Naive thymus-derived CD8-positive, alpha-beta T cell (primary cell): ENCODE measurements at places on chromosomes 16 and 17.

DNA sequence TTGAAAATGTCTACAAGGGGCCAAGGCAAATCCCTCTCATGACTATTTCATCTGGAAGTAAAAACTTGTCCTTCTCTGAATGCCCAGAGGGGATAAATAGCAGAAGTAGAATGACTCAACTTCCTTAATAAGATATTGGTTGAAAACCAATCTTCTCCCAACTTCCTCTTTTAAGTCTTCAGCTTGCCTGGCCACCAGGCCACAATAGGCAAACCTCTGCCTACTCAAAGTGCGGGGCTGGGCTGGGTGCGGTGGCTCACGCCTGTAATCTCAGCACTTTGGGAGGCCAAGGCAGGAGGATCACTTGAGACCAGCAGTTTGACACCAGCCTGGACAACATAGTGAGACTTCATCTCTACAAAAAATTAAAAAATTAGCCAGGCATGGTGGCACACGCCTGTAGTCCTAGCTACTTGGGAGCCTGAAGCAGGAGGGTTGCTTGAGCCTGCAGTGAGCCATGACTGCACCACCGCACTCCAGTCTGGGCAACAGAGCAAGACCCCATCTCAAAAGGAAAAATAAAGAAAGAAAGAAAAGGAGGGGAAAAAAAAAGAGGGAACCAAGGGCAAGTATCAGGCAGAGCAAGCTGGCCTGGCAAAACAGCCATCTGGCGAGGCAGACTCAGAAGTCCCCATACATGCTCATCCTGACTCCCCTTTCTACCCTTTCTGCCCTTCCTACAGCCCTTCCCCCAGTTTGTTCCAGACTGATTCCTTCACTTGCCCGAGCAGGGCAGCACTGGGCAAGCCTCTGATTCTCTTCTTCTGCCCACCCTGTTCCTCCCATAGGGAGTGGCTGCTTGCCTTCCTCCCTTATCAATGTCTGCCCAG, 20.6 kb downstream of the MAP3K14 start:
- DNase-seq = no peak

DNA sequence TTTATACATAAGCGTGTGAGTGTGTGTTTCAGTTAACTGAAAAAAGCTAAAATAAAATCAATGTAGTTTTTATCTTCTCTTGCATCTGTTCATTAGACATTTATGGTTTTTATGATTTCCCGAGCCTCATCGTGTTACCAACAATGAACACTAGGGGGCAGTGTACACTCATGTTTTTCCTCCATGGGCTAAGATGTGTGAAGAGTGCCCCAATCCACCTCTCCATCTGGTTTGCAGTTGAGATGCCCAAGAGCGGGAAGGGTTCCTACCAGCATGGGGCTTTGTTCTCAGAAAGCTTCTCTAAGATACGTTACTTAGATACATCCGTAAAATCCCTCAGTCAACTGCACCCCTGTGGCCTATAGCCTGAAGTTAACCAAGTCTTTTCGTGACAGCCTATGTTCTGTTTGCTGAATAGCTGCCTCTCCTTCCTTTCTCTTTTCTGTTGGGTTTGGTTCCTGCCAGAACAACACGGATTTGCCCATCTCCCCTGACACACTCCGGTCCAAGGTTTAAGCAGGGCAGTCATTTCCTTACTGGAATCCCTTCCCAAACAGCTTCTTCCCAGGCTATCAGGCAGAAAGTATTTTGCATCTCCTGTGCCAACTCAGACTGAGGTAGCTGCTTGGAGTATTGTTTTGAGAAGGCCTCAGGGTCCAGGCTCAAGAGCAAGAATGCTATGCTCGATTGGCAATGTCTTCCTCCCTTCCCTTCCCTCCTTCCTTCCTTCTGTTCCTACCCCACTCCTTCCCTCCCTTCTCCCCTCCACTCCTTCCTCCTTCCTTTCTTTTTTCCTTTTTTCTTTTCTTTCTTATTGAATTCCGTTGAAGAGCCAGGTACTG, 12.9 kb upstream of the ELAC2 start:
- DNase-seq = peak; percentile 28

DNA sequence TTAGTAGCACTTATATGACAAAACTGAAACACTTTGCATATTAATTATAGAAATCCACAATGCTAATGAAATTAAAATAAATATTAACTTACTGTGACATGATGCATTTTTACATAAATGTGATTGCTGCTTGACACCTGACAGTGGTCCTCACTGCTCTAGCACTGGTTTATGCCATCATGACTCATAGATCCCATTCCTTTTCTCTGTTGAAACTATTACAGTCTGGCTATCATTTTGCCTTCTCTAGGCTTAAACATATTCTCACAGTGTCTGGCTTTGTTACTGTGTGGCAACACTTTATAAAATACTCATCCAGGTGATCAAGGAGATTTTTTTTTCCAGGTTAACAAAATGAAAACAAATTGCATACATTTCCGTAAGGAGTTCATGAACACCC, 108.0 kb downstream of the MRTFB start:
- DNase-seq = no peak

DNA sequence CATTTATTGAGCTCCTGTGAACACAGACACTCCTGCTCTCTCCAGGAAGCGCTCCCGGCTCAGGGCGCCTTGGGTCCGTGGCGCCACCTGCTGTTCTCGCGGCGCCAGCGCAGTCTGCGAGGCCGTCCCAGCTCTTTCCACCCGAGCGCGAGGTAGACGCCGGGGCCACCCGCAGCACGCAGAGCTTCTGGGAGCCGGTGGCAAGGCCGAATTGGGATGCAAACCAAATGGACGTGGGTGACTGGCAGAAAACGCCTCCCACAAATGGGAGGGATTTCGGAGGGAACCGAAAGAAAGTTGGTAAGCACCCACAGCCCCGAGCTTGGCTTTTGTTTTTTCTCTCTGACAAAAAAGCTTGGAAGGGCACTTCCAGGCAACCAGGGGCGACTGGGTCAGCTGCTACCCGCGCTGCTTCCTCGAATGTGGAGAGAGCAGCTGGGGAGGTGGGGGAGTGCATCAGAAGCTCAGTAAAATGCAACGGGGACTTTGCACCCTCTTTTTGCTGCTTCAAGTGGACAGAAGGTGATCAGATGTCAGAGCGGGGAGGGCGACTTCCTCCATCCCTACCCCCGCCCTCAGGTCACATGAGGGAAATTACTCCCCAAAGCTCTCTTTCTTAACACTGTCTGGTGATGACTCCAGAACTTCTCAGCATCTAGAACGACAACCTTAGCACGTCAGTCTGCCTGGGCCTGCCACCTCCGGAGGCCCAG, 13.5 kb upstream of the N4BP1 start:
- peak; percentile 82 for DNase-seq

GRCh38 chr17:31148205-31148604, 53.4 kb downstream of the NF1 start:
- DNase-seq = no peak

GRCh38 chr17:32266389-32267301, 1.0 kb downstream of the RHBDL3 start:
- DNase-seq = no peak

DNA sequence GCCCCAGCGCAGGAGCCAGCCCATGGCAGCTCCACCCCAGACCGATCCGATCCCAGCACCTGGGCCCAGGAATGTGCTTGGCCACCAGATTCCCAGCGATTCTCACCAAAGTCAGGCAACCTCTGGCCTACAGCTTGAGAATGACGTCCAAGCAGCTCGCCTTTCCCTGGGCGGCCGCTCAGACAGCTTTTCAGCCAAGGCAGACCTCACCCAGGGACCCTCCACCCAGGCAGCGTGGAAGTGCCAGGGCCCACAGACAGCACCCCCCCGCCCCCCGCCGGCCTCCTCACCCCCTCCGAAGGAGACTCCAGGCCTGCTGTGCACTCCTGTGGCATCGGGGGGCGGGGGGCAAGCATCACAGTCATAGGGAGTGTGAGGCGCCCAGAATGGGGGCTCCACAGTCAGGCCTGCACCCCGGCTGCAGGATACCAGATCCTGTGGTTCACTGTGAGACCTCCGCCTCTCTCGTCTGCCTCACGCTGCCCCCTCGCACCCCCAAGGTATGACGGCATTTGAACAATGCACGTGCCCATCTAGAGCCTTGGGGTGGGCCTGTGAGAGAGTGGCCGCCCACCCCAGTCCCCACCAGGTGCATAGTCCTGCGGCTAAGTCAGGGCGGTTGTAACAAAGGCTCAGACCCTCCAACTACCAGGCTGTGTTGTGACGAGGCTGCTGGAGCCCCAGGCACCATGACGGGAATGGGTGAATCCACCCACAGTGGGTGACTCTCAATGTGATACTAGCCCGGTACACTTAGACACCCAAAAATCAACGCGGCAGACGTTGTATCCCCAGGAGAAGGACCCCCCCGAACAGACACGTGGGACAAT, 6.0 kb downstream of the CEP295NL start:
- no peak for DNase-seq

DNA sequence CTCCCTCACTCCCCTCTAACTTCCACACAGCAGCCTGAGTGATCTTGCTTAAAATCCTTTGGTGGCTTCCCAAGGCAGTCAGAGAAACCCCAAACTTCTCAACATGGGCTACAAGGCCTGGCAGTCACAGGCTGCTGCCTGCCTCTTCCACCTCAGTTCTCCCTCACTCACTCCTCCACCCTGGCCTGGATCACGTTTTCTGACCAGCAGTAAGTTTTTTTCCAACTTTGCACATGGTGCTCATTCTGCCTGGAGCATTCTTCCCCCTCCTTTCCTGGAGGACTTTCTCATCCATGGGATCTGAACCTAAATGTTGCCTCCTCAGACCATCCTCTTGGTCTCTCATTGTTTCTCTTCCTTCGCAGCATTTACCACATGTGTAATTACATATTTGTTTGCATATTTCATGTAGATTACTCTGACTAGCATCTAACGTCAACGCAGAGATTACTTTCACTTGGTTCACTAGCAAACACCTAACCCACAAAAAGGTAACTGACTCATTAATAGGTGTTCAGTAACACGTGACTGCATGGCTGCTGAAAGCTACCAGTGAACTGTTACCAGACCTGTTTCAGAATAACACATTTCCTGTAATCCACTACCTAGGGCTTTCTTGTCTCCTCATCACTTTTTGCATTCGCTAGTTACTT, 17.1 kb downstream of the GNA13 start:
- peak; percentile 46 for DNase-seq

DNA sequence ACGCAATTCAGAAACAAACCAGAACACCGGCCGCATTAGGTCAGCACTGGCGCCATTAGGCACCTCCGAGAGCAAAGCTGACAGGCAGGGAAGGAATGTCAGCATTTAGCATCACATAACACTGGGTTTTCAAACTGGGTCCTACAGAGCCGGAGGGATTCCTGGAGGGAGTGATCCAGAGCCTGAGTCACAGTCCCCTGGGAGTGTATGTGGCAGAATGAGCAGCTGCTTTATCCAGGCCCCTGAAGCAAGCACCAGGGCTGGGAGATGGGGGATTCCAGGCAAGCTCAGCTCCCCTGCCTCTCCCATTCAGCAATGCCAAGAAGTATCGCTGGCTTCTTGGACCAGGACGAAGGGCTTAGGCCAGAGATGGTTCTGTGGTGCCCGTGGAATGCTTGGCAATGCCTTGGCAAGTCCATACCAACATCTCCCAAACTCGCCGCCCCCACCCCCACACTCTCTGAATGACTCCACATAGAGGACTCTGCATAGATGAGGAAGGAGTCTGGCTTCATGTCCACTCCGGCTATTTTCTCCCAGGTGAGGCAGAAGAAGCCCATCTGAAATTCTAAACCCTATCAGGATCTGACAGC, 20.4 kb downstream of the GAS7 start:
- DNase-seq = no peak
